Midbrain (tissue), 1 donor: ENCODE measurements at places on chromosomes 7 and 10.

DNA sequence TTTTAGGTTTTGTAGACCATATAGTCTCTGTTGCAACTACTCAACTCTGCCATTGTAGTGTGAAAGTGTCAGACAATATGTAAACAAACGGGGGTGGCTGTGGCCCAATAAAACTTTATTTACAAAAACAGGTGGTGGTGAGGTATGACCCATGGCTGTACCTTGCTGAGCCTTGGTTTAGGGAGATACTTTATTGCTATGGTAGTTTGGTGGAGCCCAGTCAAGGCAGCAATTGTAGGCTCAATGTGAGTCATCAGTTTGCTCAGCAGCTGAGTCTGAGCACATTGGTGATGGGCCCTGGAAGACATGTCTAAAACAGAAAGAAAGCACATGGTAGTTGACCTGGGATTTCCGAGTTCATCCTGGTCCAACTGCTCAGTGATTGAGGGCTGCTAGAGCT lies 242.5 kb downstream of the REEP3 start:
- no peak for DNase-seq

GRCh38 chr7:15559416-15559928 lies 2.3 kb downstream of the AGMO start:
- peak; percentile 55 for DNase-seq

DNA sequence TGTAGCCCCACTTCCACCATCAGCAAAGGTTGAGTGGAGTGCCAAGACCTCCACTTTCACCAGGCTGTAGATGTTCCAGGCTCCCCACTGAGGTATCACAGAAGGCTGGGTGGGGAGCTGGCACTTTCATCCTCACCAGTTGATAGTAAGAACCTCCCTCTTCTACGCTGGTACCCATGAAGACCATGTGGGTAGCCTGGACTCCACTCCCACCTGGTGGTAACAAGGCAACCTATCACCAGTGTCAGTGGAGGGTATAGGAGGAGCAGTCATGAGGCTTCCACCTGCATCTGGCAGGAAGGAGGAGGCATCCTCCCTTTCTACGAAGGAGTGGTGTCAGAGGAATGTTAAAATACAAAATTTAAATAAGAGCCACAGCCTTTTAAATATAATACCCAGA lies 4.4 kb downstream of the SMIM30 start:
- DNase-seq: no peak

GRCh38 chr10:7473474-7473873 lies 62.6 kb upstream of the SFMBT2 start:
- no peak for DNase-seq
